ENCODE measurements at places on chromosomes 11 and 22.

DNA sequence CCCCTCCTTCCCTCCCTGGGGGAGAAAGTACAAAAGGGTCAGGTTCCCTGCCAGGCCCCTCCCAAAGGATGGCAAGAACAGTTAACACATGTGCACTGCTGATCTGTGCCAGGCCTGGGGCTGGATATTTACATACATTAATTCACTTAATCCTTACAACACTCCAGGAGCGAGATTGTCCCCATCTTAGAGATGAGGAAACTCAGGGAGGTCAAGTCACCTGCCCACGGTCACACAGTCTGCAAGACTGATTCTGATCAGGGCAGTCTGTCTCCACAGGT lies 36.5 kb downstream of the NECTIN1 start:
- DNase-seq: no peak

- DNase-seq: no peak
These were observed at the start of gene ISX for GRCh38 chr22:35065796-35066218. Gene ISX, plus strand, starts transcription at chr22:35066158. Its CDS starts 930 bp downstream, at chr22:35067088.

- DNase-seq: no peak
These were observed 1.2 kb upstream of the IGLL1 start for GRCh38 chr22:23581260-23581650.

DNA sequence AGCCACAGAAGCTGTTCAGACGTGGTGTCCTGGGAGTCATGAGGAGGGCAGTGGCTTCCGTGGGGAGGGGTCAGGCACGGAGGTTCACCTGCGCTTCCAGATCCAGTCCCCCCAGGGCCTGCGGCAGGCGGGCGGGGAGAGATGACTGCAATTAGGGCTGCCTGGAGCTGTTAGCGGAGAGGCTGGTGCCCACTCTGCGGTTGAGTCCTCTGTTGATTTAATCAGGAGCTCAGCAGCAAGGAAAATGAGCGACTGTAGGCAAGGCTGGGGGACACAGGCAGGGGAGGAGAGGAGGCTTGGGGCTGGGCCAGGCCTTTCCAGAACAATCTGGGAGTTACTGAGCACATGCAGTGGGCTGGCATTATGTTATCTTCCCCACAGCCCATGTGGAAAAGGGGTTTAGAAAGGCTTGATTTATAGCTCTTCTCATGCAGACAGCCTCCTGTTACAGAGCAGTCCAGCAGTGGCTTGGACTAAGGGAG lies 13.1 kb downstream of the PLCB3 start:
- no peak for DNase-seq

GRCh38 chr22:45638834-45639746 lies 32.5 kb upstream of the ATXN10 start:
- peak; percentile 79 for DNase-seq

DNA sequence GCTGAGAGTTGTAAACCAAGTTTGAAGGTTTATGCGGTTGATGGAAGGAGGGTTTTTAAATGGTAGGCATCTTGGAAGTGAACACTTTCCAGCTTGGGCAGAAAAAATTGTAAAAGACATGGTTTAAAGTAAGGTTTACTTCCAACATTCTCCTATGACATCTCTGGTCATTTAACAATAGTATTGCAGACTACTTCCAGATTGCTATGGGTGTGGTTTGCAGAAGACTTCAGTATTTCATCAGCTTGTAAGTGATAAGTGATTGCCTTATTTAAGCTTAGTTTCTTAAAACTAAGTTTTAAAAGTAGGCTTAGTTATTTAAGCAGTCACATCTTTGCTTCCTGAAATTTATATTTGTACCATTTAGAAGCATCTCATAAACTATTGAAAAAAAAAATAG lies 7.2 kb upstream of the STT3A start:
- DNase-seq: no peak

- DNase-seq: no peak
These were observed 14.4 kb downstream of the ETS1 start for GRCh38 chr11:128572965-128573364.

GRCh38 chr11:95877291-95877690 lies 46.6 kb downstream of the MTMR2 start:
- DNase-seq: peak; percentile 97

DNA sequence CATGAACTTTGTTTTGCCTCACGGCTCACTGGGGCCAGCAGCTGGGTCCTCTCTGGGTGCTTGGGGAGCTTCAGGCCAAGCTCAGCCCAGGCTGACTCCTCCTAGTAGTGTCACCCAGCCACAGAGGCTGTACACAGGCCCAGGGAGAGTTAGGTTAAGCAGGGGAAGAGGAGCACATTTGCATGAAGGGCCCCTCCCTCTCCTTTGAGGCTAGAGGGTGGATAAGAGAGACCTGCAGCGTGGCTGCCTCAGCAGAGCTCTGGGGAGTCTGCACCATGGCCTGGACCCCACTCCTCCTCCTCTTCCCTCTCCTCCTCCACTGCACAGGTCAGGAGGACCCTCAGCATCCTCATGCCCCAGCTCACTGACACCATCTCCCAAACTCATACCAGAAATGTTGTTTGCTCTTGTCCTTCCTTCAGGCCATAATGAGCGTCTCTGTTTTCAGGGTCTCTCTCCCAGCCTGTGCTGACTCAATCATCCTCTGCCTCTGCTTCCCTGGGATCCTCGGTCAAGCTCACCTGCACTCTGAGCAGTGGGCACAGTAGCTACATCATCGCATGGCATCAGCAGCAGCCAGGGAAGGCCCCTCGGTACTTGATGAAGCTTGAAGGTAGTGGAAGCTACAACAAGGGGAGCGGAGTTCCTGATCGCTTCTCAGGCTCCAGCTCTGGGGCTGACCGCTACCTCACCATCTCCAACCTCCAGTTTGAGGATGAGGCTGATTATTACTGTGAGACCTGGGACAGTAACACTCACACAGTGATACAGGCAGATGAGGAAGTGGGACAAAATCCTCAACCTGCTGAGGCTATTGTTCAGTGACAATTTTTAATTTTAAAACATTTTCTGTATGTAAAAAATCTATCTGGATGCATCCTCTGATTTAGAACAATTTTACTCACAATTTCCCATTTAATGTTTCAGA lies 82.4 kb upstream of the VPREB1 start:
- DNase-seq: no peak

DNA sequence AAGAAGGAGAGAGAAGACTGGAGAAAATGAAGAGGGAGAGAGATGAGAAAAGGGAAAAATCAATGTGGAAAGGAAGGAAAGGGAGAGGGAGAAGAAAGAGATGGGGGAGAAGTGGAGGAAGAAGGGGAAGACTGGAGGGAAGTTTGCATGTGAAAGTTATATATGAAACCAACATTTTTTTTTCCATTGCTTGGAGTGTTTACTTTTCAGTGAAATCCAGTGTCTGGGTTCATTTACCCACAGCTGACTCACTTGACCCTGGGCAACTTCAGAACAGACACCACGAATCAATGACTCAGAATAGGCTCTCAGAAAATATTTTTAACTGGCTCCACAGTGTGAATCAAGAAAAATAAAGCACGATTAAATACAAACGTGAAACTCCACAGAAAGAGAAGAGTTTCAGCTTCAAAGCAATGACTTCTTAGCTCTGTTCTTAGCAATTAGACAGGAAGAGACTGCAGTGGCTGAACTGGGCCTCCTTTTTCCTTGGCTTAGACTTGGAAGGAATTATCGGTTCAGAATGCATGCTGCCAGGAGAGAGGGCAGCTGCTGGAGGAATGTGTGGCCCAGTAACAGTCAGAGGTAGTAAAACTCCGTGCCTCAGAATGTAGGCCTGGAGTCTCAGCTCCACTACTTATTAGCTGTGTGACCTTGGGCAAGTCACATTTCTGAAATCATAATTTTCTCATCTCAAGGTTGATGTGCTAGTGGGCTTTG lies 237.5 kb downstream of the MIAT start:
- peak; percentile 96 for DNase-seq

DNA sequence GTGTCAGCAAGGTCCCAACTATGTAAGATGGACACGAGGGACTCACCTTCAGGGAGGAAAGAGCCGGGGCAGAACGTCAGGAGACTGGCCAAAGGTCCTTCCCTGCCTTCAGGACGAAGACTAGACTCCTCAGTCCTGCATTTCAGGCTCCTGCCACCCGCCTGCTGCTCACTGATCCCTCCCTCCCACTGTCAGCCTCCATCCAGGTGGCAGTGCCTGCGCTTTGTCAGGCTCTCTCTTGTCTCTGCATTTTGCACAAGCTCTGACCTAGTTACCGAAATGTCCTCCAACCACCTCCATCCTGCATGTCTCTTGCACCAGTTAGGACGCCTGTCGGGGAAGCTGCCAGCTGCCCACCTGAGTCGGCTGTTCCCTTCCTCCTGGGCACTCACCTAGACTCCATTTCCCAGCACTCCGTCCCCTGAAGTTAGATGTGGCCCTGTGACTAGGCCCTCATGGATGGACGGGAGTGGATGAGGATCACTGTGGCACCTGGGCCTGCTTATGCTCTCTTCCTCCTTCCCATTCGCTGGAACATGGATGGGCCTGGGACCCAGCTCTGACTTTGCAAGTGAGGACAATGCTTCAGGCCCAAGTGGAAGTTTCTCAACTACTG lies 8.0 kb downstream of the B3GNT6 start:
- DNase-seq: no peak

- no peak for DNase-seq
These were observed 3.3 kb downstream of the PELI3 start for GRCh38 chr11:66470015-66470414.

DNA sequence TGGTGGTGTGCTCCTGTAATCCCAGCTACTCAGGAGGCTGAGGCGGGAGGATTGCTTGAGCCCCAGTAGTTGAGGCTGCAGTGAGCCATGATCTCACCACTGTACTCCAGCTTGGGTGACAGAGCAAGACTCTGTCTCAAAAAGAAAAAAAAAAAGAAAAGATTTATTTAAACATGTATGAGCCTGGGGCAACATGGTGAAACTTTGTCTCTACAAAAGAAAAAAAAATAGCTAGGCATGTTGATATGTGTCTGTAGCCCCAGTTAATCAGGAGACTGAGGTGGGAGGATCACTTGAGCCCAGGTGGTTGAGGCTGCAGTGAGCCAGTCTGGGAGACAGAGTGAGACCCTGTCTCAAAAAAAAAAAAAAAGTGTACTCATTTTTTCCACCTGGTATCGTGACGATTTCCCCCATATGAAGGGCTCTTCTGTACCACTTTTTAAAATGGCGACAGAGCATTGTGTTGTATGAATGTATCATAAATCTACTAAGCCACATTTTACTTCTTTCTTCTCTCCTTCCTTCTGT lies 16.4 kb upstream of the KCTD14 start:
- peak; percentile 31 for DNase-seq

GRCh38 chr11:73218106-73218829 lies at the start of gene P2RY2:
Gene P2RY2, plus strand, starts transcription at chr11:73218281. Its CDS starts 15,879 bp downstream, at chr11:73234160.
- peak; percentile 42 for DNase-seq

- DNase-seq: no peak
These were observed 1259.7 kb upstream of the RAG2 start for GRCh38 chr11:37857726-37858125.

DNA sequence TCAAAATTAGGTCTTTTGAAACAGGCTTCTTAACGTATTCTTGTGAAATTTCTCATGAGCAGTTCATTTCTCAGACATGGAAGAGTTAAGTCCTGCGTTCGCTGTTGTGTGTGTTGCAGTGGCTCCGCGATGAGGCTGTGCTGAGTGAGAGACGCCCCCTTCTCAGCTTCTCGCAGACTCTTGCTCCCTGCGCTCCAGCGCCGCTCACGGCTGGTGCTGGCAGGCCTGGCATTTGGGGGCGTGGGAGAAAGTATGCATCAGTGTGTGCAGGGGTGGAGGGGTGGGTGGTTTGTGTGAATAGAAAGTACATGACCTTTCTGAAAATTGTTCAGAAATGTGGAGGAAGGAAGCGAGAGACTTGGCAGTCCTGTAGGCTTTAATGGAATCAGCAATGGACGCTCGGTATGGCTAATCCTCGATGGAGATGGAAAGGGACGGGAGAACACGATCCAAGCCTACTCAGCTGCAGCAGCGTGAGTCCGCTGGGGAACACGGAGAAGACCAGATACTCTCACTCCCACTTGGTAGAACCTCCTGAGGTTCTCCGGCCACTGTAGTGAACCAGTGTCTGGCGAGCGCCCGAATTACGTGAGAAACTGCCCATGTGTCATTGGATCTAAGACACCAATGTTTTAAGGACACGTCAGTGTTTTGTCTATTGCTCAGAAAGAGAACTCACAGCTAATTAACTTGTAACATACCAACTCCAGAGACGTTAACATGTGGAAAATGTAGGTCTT lies 5.9 kb downstream of the TAB1 start:
- DNase-seq: no peak

- no peak for DNase-seq
These were observed 7.7 kb downstream of the ARAP1 start for GRCh38 chr11:72744474-72744873.

DNA sequence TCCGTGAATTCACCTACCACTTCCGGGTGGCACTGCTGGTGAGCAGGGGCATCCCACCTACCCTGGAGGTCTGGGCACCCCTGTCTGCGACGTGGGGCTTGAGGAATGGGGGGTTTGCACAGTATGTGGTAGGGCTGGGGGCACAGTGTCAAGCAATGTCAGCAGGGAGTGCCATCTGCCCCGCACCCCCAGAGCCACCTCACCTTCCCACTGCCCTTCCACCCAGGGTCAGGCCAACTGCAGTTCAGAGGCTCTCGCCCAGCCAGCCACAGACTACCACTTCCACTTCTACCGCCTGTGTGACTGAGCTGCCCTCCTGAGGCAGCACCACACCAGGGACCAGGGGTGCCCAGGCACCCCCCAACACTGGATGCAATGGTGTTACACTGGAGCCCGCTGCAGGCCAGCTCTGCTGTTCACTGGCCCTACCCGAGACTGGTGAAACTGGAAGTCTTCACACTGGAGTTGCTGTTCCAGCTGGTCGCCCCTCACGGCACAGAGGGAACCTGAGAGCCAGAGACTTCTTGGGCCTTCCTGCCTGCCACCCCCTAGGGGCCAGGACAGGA lies 6.5 kb downstream of the TMEM258 start:
- no peak for DNase-seq

DNA sequence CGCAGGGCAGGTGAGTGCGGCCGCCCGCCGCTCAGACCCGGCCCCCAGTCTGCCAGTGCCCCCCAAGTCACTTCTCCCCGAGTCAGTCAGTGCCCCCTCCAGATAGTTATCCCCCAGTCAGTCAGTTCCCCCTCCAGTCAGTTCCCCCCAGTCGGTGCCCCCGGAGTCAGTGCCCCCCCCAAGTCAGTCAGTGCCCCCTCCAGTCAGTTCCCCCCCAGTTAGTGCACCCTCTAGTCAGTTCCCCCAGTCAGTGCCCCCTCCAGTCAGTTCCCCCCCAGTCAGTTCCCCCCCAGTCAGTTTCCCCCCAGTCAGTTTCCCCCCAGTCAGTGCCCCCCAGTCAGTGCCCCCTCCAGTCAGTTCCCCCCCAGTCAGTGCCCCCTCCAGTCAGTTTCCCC lies 411 bp downstream of the PPP6R2 start:
- no peak for DNase-seq

GRCh38 chr22:48660104-48660789 lies 1167.4 kb downstream of the BRD1 start:
- DNase-seq: no peak

- DNase-seq: peak; percentile 45
These were observed 512 bp downstream of the TOLLIP start for GRCh38 chr11:1308743-1309497.

DNA sequence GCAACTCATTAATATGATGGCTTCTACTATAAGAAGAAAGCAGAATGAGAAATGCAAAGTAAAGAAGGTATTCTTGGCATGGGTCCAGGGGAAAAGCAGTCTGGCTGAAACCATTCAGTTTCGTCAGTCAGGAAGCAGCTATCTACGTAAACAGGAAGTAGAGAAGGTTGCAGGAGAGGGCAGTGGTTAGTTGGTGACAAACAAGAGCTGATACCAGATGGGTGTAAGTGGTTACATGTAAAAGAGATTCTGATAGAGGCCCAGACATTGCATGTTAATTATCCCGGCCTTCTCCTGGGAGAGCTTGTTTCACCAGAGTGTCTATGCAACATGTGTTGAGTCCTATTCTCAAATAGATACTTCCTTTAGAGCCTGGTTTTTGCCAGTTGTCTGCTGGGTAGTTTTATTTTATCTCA lies 58.4 kb upstream of the PSMA1 start:
- DNase-seq: peak; percentile 7

Measured in RPMI7951 (cell line).